Smooth muscle cell of the brain vasculature (primary cell): ENCODE measurements at places on chromosomes 3 and 15.

GRCh38 chr15:62618846-62619504, 423.6 kb upstream of the TPM1 start:
- DNase-seq, result no peak

- DNase-seq, result no peak
Observed at GRCh38 chr3:17232442-17232841, 347.7 kb downstream of the PLCL2 start.

GRCh38 chr3:70078778-70079177, 79.2 kb downstream of the SAMMSON start:
- no peak for DNase-seq

GRCh38 chr15:97224191-97224641, 736.3 kb upstream of the ARRDC4 start:
- no peak for DNase-seq
